ENCODE measurements at places on chromosomes 11 and 22.

DNA sequence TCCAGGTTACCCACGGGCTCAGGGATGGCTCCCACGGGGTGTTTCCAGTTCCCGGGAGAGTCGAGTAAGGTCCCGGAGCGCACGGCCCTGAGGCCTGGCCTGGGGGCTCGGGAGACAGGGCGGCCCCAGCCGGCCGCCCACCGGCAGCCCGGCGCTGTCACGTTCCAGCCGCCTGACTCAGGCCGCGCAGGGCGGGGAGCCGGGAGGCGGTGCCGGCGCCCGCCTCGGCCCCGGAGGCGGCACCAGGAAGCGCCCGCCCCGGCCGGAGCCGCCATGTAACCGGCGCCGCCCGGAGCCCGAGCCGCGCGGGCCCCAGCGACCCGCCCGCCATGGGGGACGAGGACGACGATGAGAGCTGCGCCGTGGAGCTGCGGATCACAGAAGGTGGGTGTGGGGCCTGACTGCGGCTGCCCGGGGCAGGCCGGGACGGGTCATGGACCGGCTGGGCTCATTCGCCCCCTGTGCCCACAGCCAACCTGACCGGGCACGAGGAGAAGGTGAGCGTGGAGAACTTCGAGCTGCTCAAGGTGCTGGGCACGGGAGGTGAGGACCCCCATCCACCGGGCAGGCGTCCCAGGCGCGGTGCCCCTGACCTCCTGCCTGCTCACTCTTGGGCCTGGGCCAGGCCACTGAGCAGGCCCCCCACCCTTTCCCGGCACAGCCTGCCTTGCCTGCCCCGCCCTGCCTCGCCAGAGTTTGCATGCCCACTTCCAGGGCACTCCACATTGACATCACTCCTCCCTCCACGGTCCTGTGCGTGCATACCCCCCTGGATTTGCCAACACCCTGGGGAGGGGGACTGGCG lies at the start of gene RPS6KA4:
Gene RPS6KA4 (plus strand): TSS at position 256 of the 805 bp plus-strand sequence. CDS start 74 bp downstream, at position 330.
- DNase-seq = no peak

DNA sequence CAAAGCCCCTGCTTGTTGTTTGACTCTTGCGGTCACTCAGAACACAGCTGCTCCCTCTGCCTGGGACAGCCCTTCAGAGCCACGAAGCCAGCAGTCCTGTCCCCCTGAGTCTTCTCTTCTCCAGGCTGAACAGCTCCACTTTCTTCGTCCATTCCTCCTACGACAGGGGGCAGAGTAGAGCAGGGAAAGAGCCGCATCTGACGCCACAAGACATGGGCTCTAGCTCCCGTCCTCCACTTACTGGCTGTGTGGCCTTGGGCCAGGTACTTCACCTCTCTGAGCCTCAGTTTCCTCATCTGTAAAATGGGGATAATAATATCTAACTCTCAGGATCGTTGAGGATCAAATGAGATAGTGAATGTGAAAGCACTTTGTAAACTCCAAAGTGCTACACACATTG lies 29.9 kb downstream of the CHRDL2 start:
- no peak for DNase-seq

DNA sequence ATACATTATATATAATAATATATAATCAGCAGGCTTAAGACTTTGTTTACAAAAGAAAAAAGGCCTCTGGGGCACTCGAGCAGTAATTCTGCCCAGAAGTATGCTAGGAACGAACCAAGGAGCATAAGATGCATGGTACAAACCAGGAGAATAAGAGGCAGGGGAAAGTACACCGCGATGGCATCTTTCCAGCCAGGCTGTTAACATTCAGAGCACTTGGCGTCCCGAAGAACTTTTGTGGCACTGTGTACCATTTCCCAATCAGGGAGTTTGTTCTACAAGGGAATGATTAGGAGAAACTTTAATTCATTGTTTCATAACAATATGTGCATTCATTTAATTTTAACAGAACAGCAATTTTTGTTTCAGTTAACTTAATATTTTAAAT lies 125.1 kb downstream of the WT1 start:
- no peak for DNase-seq

DNA sequence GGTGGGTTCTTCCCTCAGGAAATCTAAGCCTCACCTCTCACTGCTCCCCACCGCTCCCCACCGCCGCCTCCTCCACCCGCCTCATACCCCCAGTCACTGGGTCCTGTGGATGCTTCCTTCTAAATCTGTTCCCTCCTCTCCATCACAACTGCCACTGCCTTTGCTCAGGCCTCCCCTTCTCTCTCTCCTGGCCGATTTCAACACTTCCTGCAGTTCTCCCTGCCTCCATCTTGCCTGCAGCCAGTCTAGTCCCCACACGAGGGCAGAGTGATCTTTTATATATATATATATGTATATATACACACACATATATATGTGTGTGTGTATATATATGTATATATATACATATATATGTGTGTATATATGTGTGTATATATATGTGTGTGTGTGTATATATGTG lies 27.8 kb downstream of the CREB3L1 start:
- DNase-seq = no peak

GRCh38 chr11:62875698-62876478 lies 4.8 kb upstream of the SLC3A2 start:
- DNase-seq = no peak

DNA sequence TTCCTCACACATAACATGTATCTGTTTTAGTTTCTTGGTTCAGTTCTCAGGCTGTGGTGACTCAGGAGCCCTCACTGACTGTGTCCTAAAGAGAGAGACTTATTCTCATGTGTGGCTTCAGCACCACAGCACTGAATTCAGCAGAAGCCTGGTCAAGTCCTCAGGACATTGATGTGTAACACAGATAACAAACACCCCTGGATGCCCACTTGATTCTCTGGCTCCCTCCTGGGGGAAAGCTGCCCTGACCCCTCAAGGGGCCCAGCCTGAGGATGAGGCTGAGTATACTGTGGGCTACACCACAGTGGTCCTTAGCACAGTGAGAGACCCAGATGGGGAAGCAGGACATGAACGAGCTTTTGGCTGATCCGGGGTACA lies 87.2 kb upstream of the VPREB1 start:
- no peak for DNase-seq

DNA sequence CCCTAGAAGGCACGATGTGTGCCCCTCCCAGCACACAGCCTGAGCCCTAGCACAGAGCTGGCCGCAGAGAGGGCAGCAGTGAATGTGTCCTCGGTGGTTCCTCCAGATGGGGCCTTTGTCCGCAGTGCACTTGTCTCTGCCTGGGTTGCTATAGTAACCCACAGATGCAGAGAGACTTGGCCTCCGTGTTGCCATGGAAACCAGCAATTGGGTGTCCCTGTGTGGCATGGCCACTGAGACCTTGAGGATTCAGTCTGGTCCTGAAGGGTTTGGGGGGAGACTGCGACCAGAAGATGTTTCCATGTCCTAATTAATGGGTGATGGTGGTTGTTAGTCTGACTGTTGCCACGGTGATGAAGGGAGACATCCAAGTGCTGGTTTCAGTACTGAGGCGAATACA lies 42.6 kb upstream of the TUB start:
- no peak for DNase-seq
